Smooth muscle cell of the brain vasculature (primary cell): ENCODE measurements at places on chromosomes 12 and 14.

DNA sequence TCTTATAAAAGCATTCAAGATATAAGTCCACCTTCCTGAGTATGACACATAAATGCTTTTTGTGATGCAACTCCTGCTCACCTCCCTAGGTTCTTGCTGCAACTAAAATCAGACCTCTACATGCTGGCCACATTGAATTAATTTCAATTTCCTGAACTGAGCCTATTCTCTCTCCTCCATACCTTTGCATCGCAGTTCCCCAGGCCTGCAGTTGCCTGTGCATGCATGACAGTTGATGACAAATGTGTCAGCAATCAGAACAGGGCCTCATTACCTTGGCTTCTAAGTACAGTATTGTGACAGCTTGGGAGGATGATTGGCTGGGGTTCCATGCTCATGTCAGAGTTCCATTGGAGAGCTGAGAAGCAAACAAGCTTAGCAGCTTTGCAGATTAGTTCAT is 3.9 kb upstream of the TM7SF3 start:
- DNase-seq, result no peak

- DNase-seq, result no peak
Observed at GRCh38 chr12:12722435-12723148, 5.4 kb downstream of the CDKN1B start.

DNA sequence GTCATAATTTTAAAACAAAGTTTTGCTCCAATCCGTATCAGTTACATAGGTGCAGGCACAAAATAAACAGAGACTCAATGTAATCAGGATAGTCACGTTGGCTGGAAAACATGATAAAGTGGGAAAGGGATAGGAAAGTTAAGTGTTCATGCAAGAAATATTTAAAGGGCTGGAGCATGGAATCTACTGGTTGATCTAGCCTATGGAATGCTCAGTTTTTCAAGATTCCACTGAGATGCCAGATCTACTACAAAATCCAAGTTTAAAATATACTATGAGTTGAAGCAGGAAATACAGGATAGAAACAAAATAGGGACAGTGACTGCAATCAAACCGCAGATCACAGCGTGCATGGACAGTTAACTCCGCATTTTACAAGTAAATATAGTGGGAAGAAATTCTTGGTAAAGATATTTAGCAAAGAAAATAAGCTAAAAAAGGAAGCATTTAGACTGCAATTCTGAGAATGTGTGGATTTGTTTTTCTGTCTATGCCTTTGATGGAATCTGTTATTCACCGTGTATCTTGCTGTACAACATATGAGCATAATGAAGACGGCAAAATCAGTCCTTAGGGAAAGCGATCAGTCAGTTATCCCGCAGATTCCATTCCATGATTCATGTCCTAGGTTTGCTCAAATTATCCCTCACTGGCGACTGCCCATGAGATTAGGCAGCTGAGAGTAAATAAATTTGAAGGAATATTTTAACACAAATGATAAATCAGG is 1044.3 kb downstream of the FLRT2 start:
- DNase-seq, result no peak

DNA sequence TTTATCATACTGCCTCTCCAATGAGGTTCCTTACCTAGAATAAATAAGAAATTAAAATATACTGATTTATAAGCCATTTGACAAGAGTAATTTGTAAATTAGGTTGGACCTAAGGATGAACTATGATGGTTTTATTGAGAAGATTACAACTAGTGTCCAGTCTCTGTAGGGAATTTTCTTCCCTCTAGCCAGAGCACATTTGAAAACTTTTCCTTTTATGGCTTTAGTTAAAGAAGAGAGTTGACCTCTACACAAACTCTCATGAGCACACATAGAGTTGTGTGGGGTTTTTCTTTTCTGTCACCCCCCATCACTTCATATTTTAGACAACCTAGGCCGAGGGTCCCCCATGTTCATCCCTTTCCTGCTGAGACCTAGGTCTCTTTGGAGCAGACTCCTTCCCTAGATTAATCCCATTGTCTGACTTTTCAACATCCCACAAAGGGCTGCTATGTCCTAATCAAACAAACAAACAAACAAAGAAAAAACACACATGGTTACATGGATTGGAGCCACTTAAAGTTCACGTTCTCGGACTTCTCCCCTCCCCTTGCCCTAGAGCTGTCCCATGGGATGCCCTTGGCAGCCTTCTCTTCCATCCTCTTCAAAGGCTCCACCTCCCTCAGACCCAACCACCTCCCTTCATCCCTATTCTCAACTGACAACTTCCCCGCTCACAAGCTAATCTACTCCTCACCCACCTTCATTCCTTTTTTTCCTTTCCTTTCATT is 40.7 kb downstream of the GPR135 start:
- DNase-seq, result no peak

DNA sequence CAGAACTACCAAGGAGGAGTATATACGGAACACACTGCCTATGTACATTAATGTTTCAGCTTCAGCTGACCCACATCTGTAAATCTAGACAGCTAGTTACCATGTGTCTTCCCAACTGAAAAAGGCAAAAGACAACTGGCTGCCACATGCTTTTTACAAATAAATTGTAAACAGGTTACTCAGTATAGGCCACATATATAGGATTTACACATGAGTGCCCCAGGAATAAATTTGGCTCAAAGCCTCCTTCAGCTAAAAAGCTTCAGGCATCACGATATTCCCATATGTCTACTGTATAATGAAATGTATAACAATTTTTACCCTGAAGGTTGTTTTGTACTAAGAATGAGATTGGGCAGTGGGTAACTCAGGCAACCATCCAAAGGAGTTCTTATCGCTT is 175.9 kb upstream of the BMP4 start:
- DNase-seq, result no peak

DNA sequence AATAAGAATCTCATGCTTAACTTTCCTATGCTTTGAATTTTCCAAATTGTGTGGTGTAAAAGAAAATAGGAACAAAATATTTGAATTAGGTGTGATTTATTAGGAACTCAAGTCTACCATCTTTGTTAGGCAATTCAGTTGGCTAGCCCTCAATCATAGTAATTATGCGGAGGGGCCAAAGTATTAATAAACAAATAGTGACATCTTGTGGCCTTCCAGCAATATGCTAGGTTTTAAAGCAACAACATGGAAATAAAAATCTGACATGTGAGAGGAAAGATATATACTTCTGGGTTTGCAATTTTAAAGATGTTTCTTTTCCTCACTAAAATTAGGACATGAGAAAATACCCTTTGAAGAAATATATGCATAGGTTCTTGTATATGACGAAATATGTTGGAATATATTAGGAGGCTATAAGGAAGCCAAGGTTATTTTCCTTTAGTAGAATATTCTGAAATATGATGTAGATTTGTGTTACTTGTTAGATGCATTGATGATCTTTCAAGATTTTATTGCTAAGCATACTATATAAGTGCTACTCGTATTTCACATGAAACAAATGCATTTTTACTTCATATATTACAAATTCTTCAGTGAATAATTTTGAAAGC is 200.4 kb downstream of the PTPRO start:
- no peak for DNase-seq

DNA sequence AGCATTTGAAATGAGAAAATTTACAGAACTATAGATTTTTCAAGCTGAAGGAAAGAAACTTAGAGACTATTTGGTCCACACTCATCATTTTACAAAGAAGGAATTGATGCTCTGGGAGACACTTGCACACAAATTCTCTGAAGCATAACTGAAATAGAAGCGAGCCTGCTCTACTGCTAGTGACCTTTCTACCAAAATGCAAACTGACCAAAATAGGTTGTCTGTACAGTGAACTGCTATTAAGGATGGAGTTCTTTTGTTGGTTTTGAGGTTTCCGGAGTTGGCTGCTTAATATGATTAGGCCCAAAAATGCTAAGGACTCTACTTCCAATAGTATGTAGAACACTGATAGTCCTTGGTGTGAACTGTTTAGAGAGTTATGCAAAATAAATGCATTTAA is 194.9 kb downstream of the PPFIA2 start:
- DNase-seq, result no peak

DNA sequence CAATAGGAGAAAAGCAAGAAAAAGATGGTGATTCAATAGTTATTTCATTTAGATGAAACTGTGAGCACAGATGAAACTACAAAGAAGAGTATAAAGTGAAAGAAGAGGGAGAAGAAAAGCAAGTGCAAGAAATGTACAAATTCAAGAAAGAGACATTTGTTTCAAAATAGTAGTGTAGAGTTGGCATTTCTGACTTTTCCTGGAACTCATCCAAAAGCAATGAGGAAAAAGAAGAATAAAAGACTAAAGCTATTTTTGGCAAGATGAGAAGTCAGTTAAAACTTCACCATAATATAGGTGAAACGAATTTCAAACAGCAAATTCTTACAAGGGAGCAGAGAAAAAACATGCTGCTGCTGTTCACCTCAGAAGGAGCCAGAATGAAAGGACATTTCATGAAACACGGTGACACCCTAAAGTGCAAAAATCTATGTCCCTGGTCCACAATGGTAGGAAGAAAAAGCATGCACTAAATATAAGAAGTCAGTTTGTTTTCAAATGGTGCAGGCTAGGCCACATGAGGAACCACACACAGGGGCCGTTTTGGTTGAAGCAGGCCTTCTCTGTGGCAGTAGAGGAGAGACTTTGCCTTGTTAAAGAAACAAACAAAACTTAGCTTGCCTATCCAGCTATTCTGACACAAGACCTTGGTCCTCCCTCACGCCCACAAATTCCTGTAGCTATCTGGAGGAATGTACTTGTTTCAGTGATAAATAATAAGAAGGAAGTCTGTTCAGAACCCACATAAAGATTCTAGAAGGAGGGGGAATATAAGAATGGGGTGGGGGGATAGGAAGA is 11.1 kb upstream of the CMAS start:
- DNase-seq, result no peak

- no peak for DNase-seq
Observed at GRCh38 chr12:76830436-76830835, 48.4 kb downstream of the CSRP2 start.

DNA sequence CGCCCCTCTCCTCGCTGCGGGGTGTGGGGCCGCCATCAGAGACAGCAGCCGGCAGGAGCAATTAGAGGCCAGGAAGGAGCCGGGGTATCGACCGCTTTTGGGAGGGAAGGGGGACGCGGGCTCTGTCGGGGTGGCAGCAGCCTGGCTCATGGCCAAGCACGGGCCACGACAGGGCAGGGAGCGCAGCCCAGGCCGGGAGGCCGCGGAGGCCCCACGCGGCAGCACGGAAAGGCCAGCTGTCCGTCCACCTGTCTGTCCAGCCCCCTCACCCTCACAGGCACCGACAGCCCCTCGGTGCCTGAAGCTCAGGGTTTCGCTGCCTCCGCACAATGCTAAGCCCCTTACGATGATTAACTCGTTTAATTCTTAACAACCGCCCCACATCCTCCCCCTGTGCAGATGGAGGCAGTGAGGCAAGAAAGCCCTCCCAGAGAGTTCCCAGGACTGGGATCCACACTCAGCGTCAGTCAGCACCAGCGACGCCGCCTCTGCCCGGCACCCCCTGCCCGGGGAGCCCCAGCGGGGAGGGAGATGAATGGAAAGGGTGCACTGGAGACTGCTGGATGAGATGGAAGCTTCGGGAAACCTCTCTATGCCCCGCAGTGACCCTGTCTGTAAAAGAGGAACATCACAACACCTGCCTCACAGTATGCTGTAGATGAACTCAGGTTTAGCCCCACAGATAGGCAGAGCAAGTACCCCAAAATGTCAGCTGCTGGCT is 23.7 kb downstream of the NCOR2 start:
- DNase-seq, result no peak

GRCh38 chr14:102184316-102185035 is 44.8 kb downstream of the WDR20 start:
- no peak for DNase-seq

DNA sequence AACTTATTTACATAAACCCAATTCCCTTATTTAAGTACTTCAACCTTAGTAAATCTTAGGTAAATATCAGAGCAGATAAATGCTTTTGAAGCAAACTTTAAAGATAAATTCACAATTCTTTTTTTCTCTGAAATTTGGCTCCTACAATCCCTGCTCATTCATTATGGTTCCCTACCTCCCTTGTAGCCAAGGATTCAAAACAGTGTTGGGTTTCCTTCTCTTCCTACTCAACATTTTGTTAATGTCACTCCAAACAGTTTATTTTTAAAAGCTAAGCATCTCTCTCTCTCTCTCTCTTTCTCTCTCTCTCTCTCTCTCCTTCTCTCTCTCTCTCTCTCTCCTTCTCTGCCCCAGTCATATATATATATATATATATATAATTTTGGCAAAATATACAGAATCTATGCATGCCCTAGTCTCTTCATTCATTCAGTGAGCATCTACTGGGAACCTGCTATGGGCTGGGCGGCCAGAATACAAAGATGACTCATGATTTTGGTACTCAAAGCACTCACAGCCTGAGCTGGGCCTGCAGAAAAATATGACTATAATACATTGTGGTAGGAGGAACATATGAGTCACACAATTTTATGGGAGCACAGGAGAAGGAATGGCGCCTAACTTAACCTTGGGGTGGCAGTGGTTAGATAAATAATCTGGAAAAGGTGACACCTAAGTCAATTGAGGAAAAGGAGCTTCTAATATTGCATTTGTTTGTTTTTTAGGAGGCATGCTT is 123.7 kb upstream of the DHRS4 start:
- peak; percentile 53 for DNase-seq

- DNase-seq, result no peak
Observed at GRCh38 chr12:42799966-42800365, 210.4 kb upstream of the PRICKLE1 start.

- DNase-seq, result no peak
Observed at GRCh38 chr12:50542448-50542847, 37.7 kb downstream of the DIP2B start.

DNA sequence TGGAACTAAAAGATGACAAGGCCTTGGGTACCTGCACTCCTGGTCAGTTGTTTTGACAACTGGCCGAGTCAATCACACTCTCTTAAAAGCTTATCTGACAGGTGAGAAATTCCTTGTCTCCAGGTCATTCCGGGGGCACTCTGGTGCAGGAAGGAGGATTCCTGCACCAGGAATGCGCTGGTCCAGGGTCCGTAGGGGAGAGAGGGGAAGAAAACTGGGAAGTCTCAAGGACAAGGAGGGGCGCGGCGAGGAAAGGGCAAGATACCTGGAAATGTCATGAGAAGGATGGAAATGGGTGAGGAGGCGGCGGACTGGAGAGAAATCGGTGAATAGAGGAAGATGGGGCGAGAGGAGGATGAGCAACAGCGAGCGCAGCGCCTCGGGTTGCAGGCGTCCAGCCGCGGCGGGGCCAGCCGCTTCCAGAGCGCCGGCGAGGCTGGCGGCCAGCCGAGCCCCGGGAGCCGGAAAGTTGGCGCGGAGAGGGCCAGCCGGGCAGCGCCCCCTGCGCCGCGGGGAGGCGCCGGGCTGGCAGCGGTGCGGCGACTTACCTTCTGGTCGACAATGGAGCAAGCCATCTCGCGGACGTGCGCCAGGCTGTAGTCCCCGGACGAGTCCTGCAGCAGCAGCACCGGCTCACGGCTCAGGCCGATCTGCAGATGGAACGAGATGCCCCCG is 809 bp downstream of the PRKD1 start:
- DNase-seq, result no peak

- DNase-seq, result no peak
Observed at GRCh38 chr14:35346738-35347322, 54.6 kb downstream of the PSMA6 start.

GRCh38 chr12:105427883-105428282 is 97.4 kb downstream of the C12orf75 start:
- DNase-seq, result no peak
